Psoas muscle (tissue), 8 donors: ENCODE measurements at places on chromosomes 13 and 19. TPM values are rescaled to one million over a fixed set of nuclear protein-coding genes. Genes with fewer than 3 reads are reported as not detected.

The NANOS3 gene
- total RNA-seq: not detected

DNA sequence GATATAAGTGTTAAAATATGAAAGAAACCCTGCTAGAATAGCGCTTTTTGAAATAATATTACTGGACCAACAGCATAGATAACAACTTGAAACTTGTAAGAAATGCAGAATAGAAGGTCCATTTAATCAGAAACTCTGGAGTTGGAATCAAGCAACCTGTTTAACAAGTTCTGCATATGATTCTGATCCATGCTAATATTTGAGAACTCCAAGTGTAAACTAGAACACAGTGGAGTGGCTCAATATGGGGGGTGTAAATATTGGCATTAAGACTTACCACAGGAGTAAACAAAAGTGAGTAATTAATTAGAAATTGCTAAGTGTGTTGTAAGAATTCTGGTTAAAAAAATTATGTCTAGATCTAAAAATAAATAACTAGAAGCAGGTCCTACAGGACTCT, 151.2 kb downstream of the SLITRK1 start:
- no peak for DNase-seq

GRCh38 chr13:73341748-73342147, 282.9 kb downstream of the KLF5 start:
- no peak for DNase-seq

DNA sequence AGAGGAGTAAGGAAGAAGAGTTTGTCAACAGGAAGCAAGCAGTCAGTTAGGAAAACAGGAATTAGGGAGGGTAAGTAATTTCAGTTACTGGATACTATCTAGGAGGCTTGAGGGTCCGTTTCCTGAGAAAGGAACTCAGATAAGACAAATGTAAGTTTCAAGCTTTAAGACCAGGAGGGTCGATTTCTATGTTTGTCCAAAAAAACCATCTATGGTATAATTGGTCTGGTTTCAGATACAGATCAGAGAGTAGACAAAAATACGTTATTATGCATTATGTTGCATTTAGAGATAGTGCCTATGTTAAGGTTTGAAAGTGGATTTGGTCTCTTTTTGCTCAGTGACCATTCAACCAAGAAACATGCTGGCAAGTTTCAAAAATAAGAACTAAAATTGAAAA, 789.6 kb upstream of the PCDH20 start:
- no peak for DNase-seq
